Caco-2 (cell line): ENCODE measurements at places on chromosomes 12 and 14. TPM values are rescaled to one million over a fixed set of nuclear protein-coding genes. Genes with fewer than 3 reads are reported as not detected.

The AQP6 gene
- total RNA-seq, result not detected in 2 replicates

The CCDC177 gene
- 0.56 and 0.82 TPM in 2 replicates for total RNA-seq

The LRP1-AS gene
- total RNA-seq, result not detected in 2 replicates

The PTPN6 gene
- 43.9 and 54.8 TPM in 2 replicates for total RNA-seq

The PNP gene
- total RNA-seq, result 59.1 and 67.2 TPM in 2 replicates

The PTPRR gene
- 1.3 and 1.9 TPM in 2 replicates for total RNA-seq

The CCDC175 gene
- total RNA-seq, result not detected in 2 replicates

The PTGDR gene
- 0.16 and 0.41 TPM in 2 replicates for total RNA-seq

The GPR135 gene
- total RNA-seq, result 0.52 and 0.77 TPM in 2 replicates

The PRKAG1 gene
- total RNA-seq, result 60.3 and 61.4 TPM in 2 replicates

The PRDM4 gene
- 19.1 and 19.4 TPM in 2 replicates for total RNA-seq

The OTUB2 gene
- total RNA-seq, result 1.2 TPM in 2 replicates

The C1S gene
- total RNA-seq, result 5.3 and 6.1 TPM in 2 replicates

The ZC3H10 gene
- 3.5 and 4.4 TPM in 2 replicates for total RNA-seq

The RFX4 gene
- not detected in 2 replicates for total RNA-seq

The OAS1 gene
- 13.9 and 14.2 TPM in 2 replicates for total RNA-seq

The PZP gene
- total RNA-seq, result not detected in 2 replicates
